ENCODE measurements at places on chromosomes 11 and 22.

- no peak for DNase-seq
Measured at GRCh38 chr11:57764972-57765371, 3.4 kb downstream of the CTNND1 start.

- DNase-seq: no peak
Measured at GRCh38 chr11:62909107-62909894, 11.9 kb downstream of the CHRM1 start.

DNA sequence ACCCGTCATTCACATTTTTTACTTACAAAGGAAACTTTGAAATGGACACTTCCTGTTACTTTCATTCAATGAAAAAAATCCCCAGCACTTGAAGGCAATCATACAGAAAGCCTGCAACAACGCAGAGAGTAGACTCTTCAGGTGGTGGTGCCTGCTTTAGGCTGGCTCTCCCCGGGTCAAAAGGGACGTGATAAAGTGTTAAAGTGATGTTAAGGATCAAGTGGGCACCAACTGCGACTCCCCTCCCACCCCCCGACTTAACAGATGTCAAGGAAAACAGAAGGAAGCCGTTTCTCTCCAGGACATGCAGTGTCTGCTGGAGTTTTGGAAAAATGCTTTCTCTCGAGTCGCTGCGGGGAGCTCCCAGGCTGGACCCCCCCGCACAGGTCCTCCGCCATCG lies 414 bp upstream of the PNPLA3 start:
- DNase-seq: no peak

GRCh38 chr11:1113405-1114201 lies 38.9 kb downstream of the MUC2 start:
- no peak for DNase-seq

DNA sequence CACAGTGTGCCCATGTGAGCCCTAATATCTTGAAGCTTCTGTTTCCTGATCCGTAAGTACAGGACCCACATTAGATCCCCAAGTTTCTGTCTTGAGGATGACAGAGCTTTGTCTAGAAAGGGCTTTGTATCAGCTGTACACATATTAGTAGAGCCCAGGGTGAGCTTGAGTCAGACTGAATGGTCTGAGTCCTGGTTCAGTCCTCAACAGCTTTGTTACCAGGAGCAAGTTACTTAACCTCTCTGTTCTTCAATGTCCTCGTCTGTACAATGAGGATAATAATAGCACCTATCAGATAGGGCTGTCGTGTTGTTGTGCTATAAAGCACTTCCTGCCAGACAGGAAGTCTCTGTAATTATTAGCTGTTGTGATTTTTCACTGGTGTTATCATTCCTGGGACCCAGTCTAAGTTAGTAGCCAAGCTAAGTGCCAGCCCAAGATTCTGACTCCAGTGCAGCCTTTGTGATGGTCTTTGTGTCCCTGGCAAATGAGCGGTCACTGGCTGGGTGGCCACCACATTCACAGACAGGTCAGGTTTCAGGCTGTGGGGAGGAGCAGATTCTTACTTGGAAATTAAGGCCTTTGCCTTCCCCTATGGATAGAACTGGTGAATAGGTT lies 6.8 kb downstream of the TOM1 start:
- DNase-seq: no peak

- DNase-seq: no peak
Measured at GRCh38 chr11:112972399-112973145, 11.4 kb downstream of the NCAM1 start.
